ENCODE measurements at places on chromosomes 2 and 18.

DNA sequence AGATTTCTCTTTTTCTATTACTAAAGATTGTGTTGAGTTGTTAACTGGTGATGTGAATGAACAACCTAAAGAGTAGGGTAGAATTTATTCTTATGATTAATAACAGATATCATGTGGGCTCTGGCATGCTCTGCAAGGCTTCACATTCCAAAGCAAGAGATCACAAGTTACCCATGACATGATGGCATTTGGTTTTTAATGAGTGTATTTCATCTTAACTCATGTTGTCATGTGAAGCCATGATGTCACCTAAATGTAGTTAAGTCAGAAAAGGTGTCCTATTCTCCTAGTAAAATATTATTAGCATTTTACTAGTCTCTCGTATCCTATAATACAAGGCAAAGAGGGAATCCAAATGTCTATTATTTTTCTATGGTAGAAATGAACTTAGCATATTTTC, 678.0 kb downstream of the ARHGAP15 start:
- no peak for DNase-seq

DNA sequence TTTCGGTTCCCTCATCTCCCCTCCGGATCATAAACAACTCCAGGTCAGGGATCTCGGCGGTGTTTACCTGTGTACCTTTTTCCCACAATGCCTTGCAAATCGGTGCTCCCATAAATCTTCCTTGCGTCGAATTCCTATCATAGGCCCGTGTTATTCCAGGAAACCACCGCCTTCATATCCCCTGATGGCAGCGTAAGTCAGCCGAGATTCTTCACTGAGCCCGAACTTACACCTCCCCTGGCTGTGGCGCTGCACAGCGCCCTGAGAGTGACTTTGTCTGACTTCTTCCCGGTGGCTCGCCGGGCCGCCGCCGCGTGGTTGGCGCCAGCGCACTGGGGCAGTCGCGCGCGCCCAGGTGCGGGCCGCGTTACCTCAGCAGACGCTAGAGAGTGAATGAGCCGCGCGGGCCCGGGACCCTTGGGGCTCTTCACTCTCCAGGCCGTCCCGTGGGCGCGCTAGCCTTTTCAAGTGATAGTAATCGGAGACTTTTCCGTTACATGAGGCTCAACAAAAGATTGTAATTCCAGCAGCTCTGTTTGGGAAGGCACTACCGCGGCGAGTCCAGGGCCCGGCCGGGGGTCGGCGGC, 101.6 kb downstream of the SPTBN1 start:
- no peak for DNase-seq

GRCh38 chr2:84796798-84797197, 84.1 kb downstream of the TRABD2A start:
- DNase-seq: no peak

- no peak for DNase-seq
Observed at GRCh38 chr2:212619954-212620353, 81.4 kb upstream of the ERBB4 start.

DNA sequence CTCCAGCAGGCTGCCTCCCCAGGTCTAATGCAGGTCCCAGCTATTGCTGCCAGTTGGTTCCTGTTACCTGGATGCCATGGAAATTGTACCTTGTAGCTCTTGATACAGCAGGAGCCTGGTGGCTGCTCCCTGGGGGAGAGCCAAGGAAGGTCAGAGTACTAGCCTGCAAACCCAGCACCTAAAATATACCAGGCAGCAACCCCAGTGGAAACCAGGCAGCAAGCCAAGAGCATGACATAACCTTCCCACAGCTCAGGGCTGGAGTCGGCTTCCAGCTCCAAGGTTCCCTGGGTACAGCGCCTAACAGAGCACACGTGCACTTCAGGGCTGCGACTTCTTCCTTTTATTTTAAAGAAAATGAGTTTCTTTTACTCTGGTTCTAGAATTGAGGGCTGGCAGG, 30.3 kb downstream of the TNP1 start:
- DNase-seq: no peak

- DNase-seq: no peak
Observed at GRCh38 chr2:80026040-80026729, 278.4 kb downstream of the LRRTM1 start.

- DNase-seq: no peak
Observed at GRCh38 chr18:21457179-21457535, 143.3 kb downstream of the ESCO1 start.

GRCh38 chr2:23561088-23561487, 176.1 kb downstream of the KLHL29 start:
- no peak for DNase-seq

DNA sequence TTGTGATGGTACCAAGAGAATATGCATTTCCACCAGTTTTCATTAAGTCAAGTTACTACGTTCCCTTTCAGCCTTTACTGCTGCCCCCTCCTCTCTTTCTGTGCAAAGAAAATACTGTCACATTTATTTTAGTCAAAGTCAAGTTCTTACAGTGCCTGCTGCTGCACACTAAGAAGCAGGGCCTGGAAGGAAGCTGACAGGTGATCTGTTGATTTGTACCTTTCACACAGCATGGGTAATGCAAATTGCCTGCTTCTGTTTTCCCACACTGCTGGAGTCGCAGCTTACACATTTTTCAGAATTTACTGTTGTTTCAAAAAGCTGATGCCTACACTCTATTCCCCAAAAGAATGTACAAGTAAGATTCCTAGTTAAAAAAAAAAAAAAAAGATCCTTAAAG, 48.7 kb upstream of the CD226 start:
- DNase-seq: no peak

GRCh38 chr2:46096260-46096659, 200.9 kb upstream of the EPAS1 start:
- DNase-seq: no peak

DNA sequence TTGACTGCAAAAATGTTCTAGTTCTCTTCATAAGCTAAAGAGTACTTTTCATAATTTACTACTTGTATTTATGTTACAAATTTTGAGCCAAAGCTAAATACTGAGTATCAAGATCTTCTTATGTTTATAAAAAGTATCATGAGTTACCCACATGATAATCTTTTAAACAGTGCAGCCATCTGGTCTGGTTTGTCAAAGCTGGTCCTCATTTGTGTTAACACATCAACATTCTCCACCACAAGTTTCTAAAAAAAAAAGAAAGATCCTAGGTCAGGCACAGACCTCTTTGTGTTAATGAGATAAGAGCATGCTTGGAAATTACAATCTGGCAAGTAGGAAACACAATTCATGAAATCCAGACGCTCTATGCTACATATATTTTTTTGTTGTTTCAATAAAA, 75.5 kb upstream of the FRZB start:
- DNase-seq: no peak

- DNase-seq: no peak
Observed at GRCh38 chr2:8281234-8281633, 400.6 kb upstream of the ID2 start.

DNA sequence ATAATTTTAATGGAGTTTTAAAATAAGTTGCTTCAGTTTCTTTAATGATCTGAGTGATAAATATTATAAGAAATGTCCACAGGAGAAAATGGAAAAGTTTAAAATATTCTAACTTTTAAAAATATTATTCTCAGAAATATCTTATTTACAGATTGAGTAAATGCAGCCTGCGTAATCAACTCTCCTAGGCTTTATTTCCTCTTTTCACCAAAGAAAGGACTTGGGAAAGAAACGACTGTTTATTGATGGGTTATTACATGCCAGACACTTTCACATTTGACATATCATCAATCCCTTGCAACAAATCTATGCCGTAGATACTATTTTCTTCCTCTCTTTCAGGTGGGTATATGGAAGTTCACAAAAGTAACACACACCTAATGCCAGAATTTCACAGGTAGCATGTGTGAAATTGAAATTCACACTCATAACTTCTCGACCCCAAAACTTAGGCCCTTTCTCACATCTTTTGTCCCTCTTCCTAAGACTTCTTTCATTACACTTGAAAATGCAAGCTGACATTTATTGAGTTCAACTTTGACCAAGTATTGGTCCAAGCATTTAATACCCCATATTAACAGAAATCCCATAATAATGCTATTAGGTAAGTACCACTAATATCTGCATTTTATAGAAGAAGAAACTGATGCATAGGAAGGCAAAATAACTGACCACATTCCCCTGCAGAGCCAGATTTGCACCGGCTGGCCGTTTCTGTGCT, 49.2 kb downstream of the MYOM1 start:
- no peak for DNase-seq

DNA sequence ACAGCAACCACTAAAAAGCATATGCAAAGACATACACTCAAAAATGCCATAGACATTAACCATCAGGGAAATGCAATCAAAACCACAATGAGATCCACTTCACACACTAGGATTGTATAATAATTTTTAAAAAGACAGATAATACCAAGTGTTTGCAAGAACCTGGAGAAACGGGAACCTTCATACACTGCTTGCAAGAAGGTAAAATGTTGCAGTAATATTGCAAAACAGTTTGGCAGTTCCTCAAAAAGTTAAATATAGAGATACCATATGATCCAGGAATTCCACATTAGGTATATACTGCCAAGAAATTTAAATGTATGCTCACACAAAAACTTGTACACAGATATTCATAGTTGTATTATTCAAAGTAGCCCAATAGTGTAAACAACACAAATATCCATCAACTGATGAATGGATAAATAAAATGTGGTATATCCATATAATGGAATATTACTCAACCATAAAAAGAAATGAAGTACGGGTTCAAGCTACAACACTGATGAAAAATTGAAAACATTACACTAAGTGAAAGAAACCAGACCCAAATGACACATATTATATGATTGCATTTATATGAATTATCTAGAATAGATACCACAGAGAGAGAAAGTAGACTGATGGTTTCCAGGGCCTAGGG, 14.7 kb upstream of the CHMP3 start:
- DNase-seq: no peak

- no peak for DNase-seq
Observed at GRCh38 chr2:107988108-107988507, 1.8 kb downstream of the SLC5A7 start.

DNA sequence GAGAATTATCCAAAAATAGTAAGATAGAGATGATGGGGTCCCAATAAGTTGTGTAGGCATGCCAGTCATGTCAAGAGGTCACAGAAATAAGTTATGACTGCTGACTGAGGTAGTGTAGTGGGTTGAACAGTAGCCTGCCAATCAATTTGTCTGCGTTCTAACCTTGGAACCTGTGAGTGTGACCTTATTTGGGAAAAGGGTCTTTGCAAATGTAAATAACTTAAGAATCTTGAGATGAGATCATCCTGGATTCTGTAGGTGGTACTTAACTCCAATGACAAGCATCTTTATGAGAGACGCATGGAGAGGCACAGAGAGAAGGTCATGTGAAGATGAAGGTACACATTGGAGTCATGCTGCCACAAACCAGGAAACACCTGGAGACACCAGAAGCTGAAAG, 31.0 kb downstream of the ACVR1 start:
- DNase-seq: no peak

DNA sequence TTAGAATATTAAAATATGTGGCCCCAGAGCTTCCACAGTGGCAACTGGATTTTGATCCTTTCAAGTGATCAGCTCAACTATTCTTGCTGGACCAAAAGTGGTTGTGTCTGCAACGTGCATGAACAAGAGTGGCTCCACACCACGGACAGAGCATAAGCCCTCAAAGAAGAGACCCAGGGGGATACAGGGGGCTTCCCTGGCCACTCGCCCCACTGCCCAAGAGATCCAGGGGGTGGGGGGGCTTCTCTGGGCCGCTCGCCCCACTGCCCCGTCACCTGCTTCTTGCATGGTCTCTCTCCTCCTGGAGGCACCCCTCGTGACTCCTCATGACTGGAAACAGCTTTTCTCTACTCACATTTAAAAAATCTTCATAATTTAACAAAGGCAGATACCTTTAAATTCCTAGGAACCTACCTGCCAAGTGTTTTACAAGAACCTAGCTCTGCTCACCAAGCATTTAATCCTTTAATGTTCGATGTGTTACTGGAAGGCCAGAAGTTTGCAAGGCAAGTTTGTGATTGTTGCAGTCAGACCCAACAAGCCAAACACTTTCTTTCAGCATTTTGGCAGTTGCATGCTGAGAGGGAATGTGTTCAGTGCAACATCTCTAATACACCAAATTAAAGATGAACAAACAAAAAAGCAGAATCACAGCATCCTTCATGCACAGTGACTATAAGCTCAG, 174.3 kb downstream of the BCL2 start:
- no peak for DNase-seq

- no peak for DNase-seq
Observed at GRCh38 chr2:128371248-128371630, 52.6 kb upstream of the HS6ST1 start.

GRCh38 chr18:31039426-31039825, 3.1 kb downstream of the DSC3 start:
- no peak for DNase-seq

- DNase-seq: no peak
Observed at GRCh38 chr2:41024816-41025215, 572.9 kb upstream of the SLC8A1 start.

GRCh38 chr18:8176554-8176953, 432.7 kb upstream of the RAB12 start:
- no peak for DNase-seq

GRCh38 chr18:34543945-34544344, 166.2 kb upstream of the DTNA start:
- no peak for DNase-seq

GRCh38 chr2:165857876-165858275, 63.8 kb upstream of the GALNT3 start:
- DNase-seq: no peak

- no peak for DNase-seq
Observed at GRCh38 chr2:46774499-46775228, 140.9 kb downstream of the MCFD2 start.

DNA sequence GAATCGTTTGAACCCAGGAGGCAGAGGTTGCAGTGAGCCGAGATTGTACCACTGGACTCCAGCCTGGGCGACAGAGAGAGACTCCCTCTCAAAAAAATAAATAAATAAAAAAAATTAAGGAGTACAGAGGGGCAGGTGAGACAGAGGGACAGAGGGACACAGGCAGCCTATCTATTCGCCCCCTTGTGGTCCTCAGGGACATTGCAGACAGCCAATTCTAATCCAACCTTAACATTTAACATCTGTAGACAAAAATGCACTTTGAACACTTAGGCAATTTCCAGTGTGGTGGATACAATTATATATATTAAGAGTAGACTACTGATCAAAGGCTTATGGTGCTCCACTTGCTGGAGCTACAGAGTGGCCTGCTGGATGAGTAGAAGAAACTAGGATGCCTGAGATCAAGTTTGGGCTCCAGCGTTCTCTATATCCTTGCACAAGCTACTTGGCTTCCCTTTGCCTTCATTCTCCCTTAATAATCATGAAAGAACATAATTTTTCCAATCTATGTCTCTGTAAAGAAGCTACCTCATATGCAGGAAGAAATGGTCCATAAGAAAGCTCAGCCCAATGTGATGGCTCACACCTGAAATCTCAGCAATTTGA, 8.2 kb upstream of the SMARCAL1 start:
- no peak for DNase-seq

GRCh38 chr18:29496152-29496680, 1319.3 kb upstream of the CDH2 start:
- DNase-seq: no peak

Measured in cortex of kidney (tissue), 1 donor.